ENCODE measurements at places on chromosomes 1 and 21.
A peak's percentile ranks its signal among the peaks of the same experiment; 100 is the strongest.

DNA sequence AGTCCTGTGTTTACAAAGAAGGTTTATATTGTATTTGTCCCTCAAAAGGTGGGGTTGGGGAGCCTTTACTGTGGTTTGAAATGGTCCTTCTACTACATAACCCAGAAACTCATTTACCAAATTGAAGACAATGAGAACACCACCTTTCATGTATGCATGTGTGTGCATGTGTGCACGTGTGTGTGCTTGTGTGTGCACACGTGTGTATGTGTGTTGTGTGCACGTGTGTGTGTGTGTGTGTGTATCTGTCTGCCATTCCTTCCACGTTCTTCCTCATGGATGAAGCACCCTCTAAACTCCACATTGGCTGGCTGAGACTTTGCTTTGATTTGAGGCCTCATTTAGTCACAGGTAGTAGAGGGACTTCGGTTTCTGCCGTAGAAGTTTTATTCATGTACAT lies 138.2 kb downstream of the EDEM3 start:
- DNase-seq: no peak

GRCh38 chr21:40051801-40052200 lies 184.6 kb downstream of the PCP4 start:
- no peak for DNase-seq

DNA sequence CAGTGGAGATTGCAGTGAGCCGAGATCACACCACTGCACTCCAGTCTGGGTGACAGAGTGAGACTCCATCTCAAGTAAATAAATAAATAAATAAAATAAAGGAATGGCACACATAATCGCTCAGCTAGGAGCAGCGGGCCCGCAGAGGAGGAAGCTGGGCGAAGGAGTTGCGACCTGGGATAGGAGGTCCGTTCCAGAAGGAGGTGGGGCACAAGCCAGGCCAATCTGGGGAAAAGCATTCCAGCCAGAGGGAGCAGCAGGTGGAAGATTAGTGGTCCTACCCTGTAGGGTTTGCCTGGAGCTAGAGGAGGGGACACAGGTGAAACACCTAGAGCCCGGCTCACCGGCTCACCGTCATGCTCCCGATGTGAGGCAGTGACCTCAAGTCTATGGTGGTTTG lies 40.3 kb upstream of the CASZ1 start:
- DNase-seq: no peak

DNA sequence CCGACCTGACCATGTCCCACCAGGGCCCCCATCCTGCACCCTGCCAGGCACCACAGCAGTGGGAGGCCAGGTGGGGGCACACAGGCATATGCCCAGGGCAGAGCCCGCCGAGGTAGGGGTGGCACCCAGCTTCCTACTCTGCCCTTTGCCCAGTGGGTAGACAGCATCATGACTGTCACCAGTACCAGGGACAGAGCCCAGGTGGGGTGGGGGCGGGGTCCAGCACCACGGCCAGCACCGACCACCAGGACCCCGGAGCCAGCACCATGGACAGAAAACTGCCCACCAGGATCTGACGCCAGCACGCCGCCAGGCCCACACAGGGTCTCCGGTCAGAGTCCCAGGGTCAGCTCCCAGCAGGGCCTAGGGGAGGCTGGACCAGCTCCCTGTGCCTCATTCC lies 3.8 kb downstream of the TAS1R3 start:
- no peak for DNase-seq

DNA sequence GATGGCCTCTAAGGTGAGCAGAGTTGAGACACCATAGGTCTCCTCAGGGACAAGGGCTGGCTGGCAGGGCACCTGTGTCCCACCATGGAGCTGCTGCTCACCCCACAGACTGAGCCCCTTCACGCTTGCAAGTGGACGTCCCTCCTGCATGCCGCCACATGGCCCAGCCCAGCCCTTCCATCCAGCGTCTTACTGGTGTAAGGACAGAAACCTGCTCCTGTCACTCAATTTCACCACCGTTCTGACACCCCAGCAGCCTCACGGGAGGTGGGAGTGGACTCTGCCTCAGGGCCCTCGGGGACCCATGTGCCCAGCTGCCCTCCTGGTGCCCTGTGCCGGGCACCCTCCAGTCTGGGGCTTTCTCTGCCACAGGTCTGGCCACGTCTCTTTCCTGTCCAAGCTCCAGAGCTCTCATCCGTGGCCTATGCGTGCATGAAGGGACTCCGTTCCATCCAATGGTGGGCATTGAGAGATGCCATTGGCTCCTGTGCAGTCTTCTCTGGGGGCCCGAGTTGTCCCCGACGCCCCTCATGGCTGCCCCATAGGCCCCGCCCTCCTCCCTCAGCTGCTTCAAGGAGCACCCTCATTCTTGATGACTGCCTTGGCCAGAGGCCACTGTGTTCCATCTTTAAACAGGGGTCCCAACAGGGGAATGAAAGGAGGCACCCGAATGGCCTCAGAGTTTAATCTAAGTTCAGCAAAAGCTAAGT lies 42.6 kb upstream of the COL6A1 start:
- no peak for DNase-seq

- no peak for DNase-seq
Observed at GRCh38 chr1:25657121-25657882, 40.7 kb downstream of the MAN1C1 start.

DNA sequence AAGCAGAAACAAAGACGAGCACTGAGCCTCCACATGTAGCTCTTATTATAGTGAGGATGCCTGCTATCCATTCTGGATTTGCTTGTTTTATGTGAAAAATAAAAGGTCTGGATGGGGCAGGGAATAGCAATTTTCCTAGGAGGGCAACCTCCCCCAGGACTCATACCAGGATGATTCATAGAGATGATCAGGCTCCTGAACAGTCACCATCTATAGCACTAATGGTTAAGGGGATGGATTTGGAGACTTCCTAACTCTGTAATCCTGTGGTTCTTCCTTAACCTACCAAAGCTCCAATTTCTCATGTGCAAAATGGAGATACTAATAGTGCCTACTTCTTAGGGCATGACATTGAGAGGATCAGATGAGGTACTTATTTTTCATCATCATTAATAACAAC lies 34.5 kb upstream of the CD58 start:
- no peak for DNase-seq

DNA sequence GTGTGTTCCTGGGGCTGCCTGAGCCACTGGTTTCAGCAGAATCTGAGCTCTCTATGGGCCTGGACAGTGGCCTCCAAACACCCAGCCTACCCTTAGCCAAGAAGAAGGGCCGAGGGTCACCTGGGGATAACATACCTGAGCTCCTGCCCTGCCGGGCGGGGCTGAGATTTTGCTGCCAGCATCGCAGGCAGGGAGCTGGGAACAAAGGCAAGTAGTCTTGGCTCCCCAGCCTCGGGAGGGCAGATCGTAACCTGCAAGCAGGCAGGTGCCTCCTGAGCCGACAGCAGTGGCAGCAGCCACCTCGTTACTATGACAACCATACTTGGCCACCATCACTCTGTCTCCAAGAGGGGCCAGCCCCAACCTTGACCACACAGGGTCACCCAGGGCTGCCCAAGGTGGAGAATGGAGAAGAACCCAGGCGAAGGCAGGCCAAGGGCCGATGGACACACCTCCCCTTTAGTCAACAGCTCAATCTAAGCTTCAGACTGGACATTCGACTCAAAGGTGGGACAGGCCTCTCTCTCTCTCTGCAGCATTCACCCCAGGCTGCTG lies 54.6 kb downstream of the TOMM20 start:
- no peak for DNase-seq

GRCh38 chr1:34792868-34793727 lies at the start of gene GJA4:
Gene GJA4 (plus strand): TSS chr1:34792999. CDS start chr1:34794214, 1,215 bp downstream.
- no peak for DNase-seq

- no peak for DNase-seq
Observed at GRCh38 chr1:94117259-94117851, 3.6 kb downstream of the ABCA4 start.

DNA sequence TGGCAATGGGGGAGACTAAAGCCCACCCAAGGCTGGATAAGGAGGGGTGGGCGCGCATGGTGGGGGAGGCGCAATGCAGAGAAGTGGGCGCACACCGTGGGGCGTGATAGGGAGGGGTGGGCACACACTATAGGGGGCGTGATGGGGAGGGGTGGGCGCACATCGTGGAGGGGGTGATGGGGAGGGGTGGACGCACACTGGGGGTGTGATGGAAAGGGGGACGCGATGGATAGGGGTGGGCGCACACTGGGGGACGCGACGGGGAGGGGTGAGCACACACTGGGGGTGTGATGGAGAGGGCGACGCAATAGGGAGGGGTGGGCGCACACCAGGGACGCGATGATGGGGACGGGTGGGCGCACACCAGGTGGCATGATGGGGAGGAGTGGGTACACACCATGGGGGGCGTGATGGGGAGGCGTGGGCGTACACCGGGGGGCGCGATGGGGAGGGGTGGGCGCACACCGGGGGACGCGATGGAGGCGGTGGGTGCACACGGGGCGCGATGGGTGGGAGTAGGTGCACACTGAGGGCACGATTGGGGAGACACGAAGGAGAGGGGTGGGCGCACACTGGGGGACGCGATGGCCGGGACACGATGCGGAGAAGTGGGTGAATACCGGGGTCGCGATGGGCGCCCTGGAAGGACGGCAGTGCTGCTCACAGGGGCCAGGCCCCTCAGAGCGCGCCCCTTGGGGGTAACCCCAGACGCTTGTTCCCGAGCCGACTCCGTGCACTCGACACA lies 929 bp downstream of the SUMO3 start:
- no peak for DNase-seq

DNA sequence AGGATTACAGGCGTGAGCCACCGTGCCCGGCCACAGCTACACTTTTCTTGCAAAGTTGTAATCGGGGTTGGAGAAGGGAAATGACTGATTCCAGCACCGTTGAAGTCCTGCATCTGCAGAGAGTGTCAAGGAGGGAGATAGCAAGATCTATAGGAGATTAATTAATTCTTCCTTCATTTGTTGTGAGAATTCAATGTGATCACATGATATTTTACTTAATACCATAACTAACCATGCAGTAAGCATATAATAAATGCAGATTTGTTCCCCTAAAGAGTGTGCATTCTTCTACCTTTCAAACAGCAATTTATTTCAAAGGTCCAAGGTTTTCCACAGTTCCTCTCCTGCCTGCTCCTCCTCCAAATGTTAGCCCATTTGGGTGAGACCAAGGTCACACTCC lies 204.5 kb downstream of the GREM2 start:
- no peak for DNase-seq

DNA sequence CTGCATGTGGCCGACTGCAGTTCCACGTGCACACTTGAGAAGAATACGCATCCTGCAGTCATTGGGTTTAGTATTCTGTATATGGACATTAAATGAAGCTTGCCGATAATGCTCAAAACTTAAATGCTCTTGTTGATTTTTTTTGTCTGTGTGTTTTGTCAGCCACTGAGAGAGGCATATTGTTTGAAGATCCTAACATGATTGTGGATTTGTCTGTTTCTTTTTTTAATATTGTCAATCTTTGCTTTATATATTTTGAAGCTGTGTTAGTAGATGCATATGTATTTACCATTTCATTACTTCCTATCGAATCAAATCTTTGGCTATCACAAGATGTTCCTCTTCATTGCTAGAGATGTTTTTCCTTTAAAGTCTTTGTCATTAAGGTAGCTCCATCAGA lies 73.2 kb downstream of the FHAD1 start:
- no peak for DNase-seq

GRCh38 chr1:165287781-165288180 lies 68.7 kb downstream of the LMX1A start:
- DNase-seq: no peak

DNA sequence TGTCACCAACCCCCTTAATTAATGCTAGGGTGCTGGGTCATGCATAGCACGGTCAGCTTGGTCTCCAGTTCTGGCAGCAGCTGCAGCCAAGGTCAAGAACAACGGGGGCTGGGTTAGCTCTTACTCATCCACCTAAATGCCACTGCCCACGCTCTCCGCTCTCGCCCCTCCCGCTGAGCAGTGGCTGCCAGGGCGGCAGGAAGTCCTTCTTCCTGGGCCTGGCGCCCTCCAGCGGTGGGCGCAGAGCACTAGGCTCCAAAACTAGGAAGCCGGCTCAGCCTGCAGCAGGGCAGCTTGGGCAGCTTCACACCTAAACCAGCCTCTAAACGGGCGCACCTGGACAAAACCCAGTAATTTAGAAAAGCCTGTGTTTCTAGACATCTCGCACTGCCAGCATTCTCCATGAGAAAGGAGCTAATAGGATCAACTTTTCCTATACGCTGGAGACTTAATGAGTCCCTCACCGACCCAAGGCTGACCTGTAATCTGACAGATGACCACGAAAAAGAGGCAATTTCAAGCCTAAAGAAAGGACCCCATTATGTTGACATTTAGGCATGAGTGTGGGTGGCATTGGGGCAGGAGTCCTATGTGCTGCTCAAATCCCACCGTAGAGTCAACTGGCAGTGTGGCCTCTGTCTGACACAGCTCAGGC lies 78.4 kb upstream of the LRRN2 start:
- DNase-seq: peak; percentile 48

- no peak for DNase-seq
Observed at GRCh38 chr1:2560299-2561073, 4.3 kb downstream of the TNFRSF14 start.

GRCh38 chr1:76090283-76091203 lies 16.0 kb downstream of the ST6GALNAC3 start:
- DNase-seq: no peak

- DNase-seq: no peak
Observed at GRCh38 chr1:228004331-228004855, 2.4 kb upstream of the WNT3A start.

- DNase-seq: no peak
Observed at GRCh38 chr1:9718006-9718680, 66.6 kb downstream of the PIK3CD start.

- no peak for DNase-seq
Observed at GRCh38 chr1:24972915-24973242, 42.8 kb upstream of the RUNX3 start.

DNA sequence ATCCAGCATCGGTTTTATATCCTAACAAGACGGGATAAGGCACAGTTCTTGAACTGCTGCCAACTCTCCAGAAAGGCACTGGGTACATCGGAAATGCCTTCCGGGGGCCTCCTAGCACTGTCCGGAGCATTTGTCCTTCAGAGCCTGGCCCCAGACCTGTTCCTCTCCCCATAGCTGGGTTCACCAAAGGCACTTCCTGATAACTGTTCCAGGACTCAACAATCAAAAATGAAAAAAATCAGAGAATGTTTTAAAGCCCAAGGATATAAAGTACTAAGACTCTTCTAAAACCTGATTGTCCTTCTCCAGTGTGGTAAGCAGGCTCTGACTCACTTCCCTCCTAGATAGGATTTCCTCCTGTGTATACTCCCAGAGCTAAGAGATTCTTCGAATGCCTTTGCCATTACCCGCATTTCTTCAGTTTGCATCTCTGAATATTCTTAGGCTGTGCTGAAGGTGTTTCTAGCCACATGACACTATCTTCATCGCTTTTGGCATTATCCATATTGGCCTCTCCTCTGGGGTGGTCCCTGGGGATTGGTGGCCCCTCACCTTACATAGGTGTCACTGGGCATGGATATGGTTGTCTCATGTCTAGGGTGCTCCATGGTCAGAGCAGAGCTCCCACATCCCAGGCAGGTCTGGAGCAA lies 112.9 kb downstream of the ZBTB18 start:
- DNase-seq: no peak

GRCh38 chr1:233355841-233356704 lies 28.5 kb downstream of the MAP3K21 start:
- no peak for DNase-seq
